ENCODE measurements at places on chromosomes 5 and 9.

DNA sequence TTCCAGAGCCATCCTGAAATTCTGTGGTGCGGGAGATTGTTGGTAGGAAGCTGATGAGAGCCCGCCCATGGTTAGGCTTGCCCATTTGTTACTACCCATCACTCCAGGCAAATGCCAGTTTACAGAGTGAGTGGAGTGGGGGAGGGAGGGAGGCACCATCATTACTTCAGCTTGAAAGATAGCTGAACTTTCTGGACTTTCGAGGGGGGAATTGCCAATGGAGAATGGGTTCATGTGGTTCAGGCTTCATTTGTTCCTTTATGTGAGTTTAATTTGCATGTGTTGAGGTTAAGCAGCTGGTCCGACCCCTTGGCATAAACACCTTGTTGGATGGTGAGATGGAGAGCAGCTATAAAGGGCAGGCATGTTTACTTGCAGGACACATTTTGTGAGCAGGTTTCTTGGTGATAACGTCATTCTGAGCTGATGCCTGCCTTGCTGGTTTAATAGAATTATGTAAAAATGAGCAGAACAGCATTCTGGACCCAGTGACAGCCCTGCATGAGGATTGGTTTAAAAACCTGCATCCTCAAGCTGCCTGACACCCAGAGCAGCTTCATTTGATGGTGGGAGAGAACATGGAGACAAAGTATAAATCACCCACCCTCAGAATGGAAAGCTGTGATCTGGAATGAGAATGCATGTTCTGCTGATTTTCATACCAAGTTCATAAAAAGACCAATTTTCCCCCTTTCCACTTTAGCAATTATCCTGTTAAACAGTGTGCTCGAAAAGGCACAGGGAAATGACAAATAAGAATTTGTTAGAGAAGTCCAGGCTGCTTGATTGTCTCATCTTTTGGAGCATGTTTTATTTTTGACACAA, 106.3 kb downstream of the TRIO start:
- no peak for DNase-seq

DNA sequence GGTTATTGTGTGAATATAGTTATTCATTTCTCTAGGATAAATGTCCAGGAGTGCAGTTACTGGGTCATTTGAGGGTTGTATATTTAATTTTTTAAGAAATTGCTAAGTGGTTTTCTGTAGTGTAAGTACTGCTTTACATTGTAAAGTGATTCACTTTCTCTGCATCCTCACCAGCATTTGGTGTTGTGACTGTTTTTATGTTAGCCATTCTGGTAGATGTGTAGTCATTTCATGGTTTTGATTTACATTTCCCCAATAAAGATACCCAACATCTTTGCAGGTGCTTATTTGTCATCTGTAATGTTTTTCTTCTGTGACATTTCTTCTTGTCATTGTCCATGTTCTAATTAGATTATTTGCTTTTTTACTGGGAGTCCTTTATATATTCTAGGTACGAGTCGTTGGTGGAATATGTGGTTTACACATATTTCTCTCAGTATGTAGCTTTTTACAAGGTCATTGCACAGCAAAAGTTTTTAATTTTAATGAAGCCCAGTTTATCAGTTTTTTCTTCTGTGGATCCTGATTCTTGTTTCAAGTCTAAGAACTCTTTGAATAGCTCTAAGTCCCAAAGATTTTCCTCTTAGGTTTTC, 34.0 kb downstream of the SCGB3A1 start:
- DNase-seq = no peak

GRCh38 chr9:12796601-12797000, 21.8 kb downstream of the LURAP1L start:
- DNase-seq = no peak

- DNase-seq = no peak
Observed at GRCh38 chr5:88746438-88746882, 136.5 kb downstream of the MEF2C start.

Data from activated T-cell treated with anti-CD3 and anti-CD28 coated beads, Interleukin-2, amount 50 U/mL, for 4 hours (primary cell).